ENCODE measurements at places on chromosomes 6 and 20.

DNA sequence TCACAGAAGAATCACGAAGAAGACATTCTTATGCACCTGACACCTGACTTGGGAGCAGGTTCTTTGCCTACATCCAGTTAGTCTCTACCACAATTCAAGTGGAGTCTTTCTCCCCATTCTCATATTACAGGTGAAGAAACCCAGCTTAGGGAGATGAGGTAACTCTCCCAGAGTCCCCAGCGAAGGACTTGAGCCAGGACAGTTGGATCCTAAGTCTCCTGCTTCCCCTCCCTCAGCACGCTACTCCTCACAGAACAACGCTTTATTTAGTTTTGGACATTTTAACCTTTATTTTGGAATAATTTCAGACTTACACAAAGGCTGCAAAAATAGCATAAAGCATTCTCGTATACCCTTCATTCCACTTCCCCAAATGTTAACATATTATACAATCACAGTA lies 824 bp upstream of the CSTL1 start:
- no peak for DNase-seq

DNA sequence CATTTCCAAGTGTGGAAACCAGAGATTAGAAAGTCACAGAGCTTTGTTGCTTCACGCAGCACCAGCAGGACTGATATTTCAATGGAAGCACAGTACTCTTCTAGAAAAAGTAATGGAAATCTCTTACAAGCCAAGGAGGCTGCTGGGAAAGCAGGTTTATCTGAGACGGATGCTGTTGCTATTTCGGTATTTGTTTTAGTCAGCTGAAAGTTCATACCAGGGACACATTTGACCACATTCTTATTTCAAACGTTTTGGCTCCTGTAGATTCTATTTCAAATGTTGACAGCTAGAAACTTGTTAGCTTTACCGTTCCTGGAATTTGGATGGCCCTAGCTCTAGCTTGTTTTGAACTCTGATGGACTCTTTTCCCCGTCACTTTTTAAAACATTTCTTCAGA lies 3.7 kb upstream of the TMEM242 start:
- no peak for DNase-seq

- DNase-seq, result no peak
Observed at GRCh38 chr20:63134201-63134612, 81.7 kb downstream of the YTHDF1 start.

GRCh38 chr6:108723594-108723993 lies 124.6 kb upstream of the ARMC2 start:
- DNase-seq, result no peak

GRCh38 chr6:42390228-42390934 lies 61.3 kb downstream of the TRERF1 start:
- peak; percentile 62 for DNase-seq

GRCh38 chr20:35478804-35479472 lies 23.5 kb downstream of the CEP250 start:
- peak; percentile 7 for DNase-seq

DNA sequence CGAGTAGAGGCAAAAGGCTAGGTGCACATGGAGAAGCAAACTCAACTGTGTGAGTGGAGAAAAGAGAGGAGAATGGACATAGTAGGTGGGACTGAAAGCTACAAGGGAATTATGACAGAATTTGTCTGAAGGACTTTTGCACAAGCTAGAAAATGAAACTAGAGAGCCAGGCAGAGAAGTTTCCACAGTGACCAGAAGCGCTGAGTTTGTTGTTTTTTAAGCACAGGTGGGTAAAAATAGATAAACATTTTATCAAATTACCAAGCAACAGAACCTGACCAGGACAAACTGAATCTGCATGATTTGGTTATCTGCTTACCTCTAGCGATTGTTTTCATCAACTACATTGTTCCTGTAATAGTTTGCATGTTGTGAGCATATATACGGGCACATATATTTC lies 38.6 kb downstream of the SMLR1 start:
- no peak for DNase-seq

- peak; percentile 12 for DNase-seq
Observed at GRCh38 chr20:37914672-37915433, 11.9 kb downstream of the VSTM2L start.

GRCh38 chr6:88135578-88136114 lies 30.5 kb downstream of the CNR1 start:
- DNase-seq, result no peak

- DNase-seq, result no peak
Observed at GRCh38 chr6:161395716-161396231, 121.9 kb upstream of the AGPAT4 start.

DNA sequence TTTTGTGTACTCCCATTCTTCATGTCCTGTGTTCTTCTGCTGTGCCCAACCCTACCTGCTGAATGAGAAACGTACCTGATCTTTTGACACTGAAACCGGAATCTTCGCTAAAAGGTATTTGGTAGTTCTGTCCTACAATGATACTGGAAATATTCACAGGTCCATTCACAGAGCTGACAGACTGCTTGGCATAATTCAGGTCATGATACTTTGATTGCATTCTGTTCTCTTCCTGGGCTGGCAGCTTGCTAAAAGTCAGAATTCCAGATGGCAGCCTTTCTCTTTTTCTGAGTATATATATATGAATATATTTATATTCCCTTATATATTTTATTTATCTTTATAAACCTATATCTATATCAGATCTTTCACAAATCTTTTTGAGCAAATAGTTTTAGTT lies 375.1 kb downstream of the PHF3 start:
- no peak for DNase-seq

- DNase-seq, result no peak
Observed at GRCh38 chr6:82693094-82693493, 329.5 kb downstream of the TPBG start.

GRCh38 chr6:122719176-122719575 lies 60.3 kb upstream of the FABP7 start:
- no peak for DNase-seq

- DNase-seq, result no peak
Observed at GRCh38 chr6:107757910-107758309, 66.2 kb downstream of the SCML4 start.

DNA sequence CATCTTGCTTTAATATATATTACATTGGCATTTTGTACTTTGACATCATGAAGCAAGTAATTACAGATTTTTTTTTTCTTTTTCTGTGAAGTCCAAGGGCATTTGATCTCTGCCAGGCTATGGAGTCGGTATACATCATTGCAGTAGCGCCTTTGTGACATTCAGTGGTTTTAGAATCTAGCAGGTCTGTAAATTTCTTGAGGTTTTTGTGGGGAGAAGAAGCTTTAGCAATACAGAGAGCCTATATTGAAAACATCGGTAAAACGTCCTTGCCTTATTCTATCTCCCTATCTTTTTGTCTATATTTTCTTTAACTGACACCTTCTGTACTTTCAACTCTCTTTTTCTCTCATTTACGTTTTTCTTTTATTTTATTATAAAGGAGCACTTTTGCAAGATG lies 47.2 kb downstream of the DUSP22 start:
- no peak for DNase-seq

DNA sequence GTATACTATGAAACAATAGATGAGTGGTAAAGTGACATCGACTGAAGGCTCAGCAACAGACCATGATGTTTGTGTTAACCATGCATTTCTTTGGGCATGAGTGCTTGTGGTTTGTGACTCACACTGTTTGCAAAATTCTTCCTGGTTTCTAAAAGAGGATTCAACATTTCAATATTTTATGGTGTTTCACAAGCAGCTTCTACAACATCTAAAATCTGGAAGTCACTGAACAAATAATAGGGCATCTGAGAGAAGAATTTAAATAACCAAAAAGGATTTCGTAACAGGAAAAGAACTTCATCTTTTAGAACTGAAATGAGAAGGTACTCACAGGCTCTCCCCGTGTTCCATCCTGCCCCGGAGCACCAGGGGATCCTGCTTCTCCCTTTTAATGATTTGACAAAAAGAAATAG lies 146.2 kb downstream of the COL21A1 start:
- no peak for DNase-seq

DNA sequence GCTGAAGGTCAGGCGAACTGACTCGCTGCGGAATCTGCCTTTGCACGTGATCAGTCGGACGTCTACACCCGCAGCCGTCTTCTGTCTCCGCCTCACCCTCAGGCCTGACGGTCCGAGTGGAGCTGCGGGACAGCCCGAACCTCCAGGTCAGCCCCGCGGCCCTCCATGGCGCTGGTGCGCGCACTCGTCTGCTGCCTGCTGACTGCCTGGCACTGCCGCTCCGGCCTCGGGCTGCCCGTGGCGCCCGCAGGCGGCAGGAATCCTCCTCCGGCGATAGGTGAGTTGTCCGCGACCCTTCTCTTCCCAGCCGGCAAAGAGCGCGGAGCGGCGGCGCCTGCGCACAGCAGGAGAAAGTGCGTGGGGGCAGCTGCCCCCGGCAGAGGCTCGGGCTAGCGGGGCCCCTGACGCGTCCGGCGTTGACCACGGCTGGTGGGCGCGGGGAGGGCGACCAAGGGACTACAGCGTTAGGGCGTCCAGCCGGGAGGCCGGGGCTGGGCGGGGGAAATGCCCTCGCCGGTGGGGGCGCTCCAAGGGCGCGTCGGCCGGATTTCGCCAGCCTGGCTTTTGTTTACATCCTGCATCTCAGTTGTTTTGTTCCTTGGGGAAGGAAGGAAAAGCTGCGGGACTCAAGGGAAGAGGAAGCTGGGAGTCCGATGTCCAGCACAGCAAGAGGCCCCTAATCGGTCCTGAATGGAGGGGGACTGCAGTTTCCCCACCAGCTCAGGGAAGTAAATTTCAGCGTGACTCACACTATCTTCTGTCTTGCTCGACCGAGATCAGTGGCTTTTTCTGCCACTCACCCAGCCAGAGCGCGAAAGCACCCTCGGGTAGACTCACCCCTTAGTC lies at the start of gene SMPDL3A:
SMPDL3A (plus strand) TSS at position 77 of the 846 bp plus-strand sequence; CDS start at position 166, 89 bp downstream.
- DNase-seq, result peak; percentile 3

- no peak for DNase-seq
Observed at GRCh38 chr6:127120787-127121636, 2.5 kb downstream of the RSPO3 start.

DNA sequence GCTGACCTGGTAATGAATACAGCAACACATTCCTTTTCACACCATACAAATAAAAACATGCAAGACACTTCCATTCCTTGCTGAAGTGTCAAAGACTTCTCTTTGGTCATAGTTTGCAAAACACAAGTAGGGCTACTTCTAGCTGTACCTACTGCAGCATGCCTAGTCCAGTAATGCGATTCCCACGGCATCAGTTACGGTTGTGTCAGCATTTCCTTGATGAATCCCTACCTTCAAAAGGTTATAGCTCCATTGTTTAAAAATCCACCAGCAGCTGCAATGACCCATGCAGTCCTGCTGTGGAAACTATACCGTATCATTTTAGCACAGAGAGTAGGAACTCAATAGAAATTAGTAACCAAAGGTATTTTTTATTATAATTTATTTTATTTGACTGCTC lies 1371.5 kb downstream of the EPHA7 start:
- no peak for DNase-seq

DNA sequence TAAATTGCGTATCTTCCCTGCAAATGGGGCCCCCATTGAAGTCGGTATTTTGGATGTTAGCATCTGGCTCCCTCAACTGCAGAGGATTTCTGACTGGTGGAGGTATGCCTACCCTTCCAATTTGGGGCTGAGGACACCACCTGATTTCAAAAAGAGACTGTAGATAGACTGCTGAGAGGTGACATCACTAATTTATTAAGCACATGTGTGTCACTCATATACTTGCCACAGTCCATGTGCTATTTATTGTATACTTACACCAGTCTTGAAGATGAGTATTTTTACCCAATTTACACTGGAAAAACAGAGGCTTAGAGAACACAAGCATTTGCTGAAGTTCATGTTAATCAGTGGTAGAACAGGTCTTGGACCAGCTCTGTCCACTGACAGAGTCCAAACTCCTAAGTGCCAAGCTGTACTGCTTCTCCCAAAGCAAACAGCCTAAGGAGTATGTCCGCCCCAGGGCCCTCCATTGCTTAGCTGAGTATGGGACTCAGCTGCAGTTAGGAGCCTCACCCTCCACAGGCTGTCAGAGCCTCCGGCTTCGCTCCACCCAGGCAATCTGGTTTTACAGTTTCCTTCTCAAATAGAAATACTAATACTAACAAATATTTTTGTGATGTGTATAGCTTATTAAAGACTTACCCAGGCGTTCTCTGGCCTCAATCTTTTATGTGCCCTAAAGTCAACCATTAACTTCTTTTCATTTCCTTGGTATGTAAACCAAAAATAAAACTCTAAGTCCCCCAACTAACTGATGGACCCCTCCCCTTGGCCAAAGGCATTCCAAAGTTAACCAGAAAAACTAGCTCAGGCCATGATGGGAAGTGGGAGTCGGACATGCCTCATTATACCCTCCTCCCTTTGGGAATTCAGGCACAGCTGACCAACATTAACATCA lies 17.5 kb downstream of the RIN2 start:
- no peak for DNase-seq

GRCh38 chr20:17613328-17614175 lies 43.7 kb downstream of the DSTN start:
- DNase-seq, result no peak

- no peak for DNase-seq
Observed at GRCh38 chr6:39338397-39338796, 15.9 kb upstream of the KCNK16 start.

GRCh38 chr20:46317685-46318177 lies 9.4 kb upstream of the CDH22 start:
- no peak for DNase-seq

GRCh38 chr20:6583134-6583738 lies 184.2 kb upstream of the BMP2 start:
- no peak for DNase-seq

DNA sequence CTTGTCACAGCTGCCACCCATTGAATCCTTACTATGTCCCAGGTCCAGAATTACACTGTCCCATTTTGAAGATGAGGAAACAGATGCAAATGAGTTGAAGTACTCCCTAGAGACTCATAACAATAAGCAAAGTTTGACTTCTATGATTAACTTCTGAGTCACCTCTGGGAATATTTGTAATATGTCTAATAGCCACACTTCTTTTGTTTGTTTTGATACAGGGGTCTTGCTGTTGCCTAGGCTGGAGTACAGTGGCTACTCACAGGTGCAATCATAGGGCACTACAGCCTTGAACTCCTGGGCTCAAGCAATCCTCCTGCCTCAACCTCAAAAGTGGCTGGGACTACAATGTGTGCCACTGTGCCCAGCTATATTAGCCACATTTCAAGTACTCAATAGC lies 11.4 kb upstream of the SOX12 start:
- no peak for DNase-seq

DNA sequence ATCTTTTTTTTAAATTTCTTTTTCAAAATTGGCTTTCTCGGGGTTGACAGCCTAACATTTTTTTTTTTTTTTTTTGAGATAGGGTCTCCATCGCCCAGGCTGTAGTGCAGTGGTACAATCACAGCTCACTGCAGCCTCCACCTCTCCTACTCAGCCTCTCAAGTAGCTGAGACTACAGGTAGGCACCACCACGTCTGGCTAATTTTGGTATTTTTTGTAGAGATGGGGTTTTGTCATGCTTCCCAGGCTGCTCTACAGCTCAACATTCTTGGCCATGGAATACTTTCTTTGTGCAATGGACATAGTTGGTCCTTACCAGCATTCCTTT lies 6.4 kb upstream of the CTNNBL1 start:
- DNase-seq, result no peak

DNA sequence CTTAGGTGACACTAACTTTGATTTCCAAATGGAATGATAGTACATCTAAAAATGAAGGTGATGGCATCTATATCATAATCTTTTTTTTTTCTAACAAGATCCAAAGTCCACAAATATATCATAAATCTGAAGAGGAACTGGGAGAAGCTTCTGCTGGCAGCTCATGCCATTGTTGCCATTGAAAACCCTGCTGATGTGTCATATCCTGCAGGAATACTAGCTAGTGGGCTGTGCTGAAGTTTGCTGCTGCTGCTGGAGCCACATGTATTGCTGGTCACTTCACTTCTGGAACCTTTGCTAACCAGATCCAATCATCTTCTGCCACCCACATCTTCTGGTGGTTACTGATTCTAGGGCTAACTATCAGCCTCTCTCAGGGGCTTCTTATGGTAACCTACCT lies 27.4 kb upstream of the KHDC1 start:
- no peak for DNase-seq

Measured in activated gamma-delta T cell treated with Interleukin-2 at 50 U/mL for 16 hours (primary cell).